GM19239 (cell line): ENCODE measurements at places on chromosomes 16 and 17.

GRCh38 chr17:14276535-14277250 lies 24.2 kb upstream of the HS3ST3B1 start:
- DNase-seq = no peak

DNA sequence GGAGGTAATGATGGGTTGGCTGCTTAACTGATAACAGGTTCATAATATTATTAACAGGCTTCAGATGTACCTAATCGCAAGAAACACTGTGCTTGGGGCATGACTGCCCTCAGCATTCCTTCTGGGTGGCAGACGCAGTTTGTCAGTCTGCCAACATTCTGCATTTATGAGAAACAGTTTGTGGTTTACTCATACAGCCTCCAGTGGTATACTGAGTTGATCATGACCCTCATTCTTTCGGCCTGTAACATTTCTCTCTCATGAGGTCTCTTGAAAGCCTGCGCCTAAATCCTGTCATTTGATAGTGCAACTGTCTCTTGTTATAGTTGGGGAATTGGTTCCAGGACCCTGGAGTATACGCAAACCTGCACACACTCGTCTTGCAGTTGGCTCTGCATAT lies 4.9 kb upstream of the RUSF1 start:
- no peak for DNase-seq

DNA sequence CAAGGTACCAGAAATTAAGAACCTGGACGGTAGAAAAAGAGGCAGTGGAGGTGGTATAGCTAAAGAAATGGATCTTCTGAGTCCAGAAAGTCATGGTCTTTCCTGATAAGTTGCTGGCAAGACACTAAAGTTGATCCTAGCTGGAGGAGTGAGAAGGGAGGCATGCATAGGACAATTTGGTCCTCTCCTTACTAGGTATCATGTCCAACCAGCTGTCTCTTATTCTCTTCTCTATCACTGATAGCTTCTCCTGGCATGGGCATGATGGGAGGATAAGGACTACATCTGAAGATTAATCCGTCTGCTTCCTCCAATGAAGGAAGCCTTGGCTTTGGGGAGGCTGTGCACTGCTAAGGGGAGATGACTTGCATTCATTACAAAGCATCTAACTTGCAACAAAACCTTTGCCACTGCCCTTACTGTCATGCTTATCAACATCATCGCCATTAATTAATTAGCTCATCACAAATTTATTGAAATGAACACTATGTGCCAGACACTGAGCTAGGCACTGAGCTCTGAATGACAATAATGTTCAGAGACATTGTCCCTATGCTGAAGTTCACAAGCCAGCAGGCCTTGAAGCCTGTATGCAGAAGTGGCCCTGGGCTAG lies 3.1 kb upstream of the FAM117A start:
- no peak for DNase-seq

DNA sequence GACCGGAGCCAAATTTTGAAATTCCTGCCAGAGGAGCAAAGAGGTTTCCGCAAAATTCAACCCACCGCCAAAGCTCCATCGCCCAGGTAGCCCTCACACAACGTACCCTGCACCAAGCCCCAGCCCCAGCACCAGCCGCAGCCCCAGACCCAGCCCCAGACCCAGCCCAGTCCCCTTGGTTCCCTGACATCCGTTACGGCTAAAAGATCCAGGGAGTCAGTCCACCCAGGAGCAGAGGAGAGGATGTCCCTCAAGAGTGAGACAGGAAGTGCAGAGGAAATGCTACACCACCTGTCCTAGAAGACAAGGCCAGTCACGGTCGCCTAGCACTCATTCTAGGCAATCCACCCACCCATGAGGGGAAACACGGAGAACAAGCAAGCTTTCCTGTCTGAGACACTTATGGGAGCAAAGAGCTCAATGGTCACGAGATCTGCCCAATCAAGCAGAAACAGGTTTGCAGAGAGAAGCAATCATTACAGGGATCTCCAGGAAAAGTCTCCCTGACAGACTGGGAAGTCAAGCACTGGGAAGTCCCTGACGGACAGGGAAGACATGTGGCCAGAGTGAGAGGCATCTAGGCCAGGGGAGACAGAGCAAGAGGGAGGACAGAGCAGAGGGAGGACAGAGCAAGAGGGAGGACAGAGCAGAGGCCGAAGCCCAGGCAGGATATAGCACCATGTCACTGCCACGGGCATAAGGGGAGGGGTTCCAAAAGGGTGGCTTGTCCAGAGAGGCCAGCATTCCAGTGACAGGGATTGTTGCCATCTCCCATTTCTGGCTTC lies 15.0 kb upstream of the KCNJ18 start:
- DNase-seq = no peak

GRCh38 chr16:57194512-57194911 lies 8.4 kb downstream of the RSPRY1 start:
- no peak for DNase-seq

DNA sequence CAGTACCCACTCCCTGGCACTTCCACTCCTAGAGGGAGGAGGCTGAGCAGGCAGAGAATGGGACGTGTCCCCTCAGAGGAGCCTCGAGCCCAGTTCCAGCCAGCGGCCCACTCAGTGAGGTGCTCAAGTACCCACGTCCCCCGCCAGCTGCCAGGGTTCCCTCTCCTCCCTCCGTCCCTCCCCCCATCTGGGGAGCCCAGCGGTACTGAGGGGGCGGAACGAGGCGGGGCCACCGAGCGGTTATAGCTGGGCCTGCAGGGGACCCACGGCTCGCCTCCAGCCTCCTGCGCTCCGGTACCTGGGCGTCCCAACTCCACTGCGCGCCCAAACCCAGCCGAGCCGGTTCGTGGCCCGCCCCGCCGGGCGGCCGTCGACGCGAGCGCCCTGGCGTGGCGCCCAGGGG lies at the start of gene NPW:
Gene NPW (plus strand): TSS at position 268 of the 403 bp plus-strand sequence.
- no peak for DNase-seq

DNA sequence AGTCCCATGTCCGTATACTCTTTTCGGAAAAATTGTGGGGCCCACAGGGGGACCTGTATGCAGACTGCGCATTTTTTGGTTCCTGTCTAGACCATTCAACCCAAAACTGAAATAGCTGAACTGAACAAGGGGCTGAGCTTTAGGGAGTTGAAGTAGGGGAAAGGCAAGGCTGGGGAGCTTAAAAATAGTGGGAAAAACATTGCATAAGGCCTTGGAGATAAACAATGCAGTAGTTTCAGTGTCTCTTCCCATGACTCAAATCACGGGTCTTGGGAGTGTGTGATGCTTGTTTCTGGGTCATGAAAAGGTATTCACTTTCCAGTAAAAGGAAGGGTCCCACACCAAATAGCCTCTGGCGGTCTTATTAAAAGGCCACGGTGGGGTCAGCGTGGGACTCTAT lies 402.8 kb upstream of the SALL1 start:
- no peak for DNase-seq

- no peak for DNase-seq
Observed at GRCh38 chr17:38550661-38551060, 55.1 kb downstream of the SRCIN1 start.

- DNase-seq = no peak
Observed at GRCh38 chr17:79850571-79851460, 11.6 kb upstream of the CBX4 start.

DNA sequence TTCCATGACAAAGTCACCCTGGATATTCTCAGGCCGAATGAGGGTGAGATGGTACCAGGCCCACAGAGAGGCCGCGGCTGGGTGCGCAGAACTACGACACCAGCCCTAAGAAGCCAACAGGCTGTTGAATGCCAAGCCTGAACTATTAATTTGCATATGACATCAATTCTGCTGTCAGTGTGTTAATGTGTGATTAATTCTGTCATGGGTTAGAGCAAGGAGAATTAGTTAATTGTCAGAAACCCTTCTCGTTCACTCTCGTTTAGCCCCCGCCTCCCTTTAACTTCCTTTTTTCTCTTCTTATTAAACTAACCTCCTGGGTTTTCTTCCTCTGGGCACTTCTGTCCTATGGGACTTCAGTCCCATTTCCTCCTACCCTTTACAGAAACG lies 123.4 kb downstream of the ZFHX3 start:
- no peak for DNase-seq

- DNase-seq = no peak
Observed at GRCh38 chr17:1880851-1881630, 51.2 kb downstream of the RPA1 start.

DNA sequence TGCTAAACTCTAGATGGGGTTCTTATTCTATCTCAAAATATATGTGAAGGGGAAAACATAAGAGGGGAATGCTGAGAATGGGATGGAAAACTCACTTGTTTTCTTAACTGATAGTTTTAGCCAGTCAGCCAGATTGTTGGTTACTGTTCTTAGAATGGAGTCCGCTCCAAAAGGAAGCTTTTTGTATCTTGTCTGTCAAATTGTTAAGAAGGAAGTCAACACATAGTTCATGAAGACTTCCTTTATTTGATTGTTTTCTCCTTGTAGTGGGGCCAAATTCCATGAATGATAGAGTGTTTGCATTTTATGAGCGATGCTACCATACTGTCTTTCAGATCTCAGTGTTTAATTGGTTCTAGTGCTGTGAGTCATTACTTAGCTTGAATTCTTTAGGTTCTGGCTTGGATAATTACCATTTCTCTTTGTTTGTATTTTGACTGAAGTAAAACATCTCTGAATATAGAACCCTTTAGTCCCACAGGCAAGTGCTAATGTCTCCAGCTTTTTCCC lies 98.3 kb upstream of the GOT2 start:
- no peak for DNase-seq

DNA sequence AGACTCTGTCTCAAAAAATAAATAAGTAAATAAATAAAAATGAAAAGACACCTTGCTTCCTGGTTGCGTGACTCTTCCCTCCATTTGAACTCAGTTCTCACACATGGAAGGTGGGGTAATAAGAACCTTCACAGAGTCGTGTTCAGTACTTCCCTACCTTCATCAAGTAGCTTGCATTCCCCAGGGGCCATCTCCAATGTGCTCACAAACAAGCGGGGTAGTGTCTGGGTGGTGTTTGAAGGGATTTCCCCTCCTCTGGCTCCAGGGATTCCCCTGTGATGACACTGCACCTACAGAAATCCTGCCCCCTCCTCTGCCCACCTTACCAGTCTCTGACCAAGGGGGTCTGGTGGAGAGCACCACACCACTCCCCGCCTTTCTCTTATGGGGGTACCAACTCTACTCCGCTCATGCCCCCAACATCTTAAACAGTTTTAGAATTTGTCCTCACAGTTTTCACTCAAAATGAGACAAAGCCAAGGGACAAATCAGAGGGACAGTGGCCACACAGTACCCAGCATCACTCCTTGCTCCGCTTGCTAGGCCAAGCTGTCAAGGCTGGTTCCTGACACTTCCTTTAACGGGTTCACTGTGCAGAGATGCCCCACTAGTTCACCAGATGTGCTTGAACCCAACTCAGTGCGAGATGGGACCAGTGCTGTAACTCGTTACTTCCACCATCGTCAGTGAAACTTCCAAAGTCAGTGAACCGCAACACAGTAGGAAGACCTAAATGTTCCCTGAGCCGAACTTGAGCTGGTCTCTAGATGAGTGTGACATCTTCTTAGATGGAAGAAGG lies 69.1 kb downstream of the COPRS start:
- peak; percentile 20 for DNase-seq

DNA sequence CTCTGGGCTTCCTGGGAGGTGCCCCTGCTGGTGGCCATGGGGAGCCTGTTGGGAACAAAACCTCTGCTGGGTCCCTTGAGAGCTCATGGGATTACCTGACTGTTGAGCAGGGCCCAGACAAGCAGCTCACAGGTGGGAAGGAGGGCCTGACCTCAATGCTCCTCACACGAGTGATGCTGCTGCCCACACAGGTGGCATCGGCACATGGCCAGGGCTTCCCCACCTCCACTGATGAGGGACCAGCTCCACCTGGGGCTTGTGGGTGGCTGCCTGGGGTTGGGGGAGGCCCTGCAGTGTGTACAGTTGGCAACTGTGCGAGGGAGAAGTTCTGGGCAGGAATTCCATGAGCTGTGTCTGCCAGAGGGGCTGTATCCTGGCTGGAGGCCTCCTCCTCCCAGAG lies 87.8 kb upstream of the NLRP1 start:
- no peak for DNase-seq

DNA sequence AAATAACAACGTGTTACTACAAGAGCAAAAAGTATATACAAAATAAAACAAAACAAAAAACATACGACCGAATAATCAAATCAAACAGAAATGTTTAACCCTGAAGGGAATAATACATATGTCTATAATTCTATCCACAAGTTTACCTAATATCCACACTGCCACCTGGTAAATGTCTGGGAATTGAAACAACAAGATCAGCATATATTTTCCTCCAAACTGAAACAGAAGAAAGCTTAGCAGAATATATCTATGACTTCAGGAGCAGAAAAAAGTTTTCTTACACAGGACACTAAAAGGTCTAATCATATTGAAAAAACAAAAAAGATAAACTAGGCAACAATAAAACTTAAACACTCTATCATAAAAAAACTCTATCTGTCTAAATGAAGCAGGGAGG lies 404.0 kb downstream of the CDH11 start:
- no peak for DNase-seq

- no peak for DNase-seq
Observed at GRCh38 chr16:79662669-79663313, 62.3 kb upstream of the MAF start.

DNA sequence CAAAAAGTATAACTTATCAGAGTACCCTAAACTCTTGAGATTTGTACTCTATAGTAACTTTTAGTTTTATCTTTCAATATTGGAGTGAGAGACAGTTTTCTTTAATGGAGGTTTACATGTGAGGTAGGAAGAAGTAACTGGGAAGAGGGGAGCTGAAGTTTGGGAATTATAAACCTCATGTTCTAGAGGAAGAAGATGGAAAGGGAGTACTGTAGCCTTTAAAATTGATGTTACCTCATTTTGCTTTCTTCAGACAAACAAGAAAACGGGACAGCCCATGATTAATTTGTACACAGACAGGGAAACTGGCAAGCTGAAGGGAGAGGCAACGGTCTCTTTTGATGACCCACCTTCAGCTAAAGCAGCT lies 9.5 kb downstream of the FUS start:
- no peak for DNase-seq
